ENCODE measurements at places on chromosomes 1 and 21.

DNA sequence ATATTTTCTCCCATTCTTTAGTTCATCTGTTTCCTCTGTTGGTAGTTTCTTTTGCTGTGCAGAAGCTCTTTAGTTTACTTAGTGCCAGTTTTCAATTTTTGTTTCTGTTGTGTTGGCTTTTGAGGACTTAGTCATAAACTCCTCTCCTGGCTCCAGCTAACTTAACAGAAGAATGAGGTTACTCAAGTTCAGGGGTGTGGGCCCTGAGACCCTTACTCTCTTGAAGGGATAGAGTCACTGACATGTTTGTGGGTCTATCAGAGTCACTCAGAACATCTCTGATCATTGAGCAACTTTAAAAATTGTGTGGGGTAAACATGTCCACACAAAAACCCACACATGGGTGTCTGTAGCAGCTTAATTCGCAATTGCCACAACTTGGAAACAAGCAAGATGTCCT is 14.2 kb downstream of the AGT start:
- DNase-seq: no peak
- no peak overlapping the region for H3K4me3 ChIP-seq
- peaks cover 2% of the 10 kb centered on the region for H3K27me3 ChIP-seq

GRCh38 chr1:154410185-154410827 is 5.2 kb downstream of the IL6R start:
- H3K27ac ChIP-seq: peak overlapping the region; percentile 79
- no peak for DNase-seq
- no peaks in the 10 kb centered on the region for H3K27me3 ChIP-seq
- peaks cover 24% of the 10 kb centered on the region for H3K36me3 ChIP-seq

- H3K4me3 ChIP-seq: no peak overlapping the region
- H3K27me3 ChIP-seq: no peaks in the 10 kb centered on the region
- no peak for DNase-seq
- H3K27ac ChIP-seq: no peak overlapping the region
- no peaks in the 10 kb centered on the region for H3K36me3 ChIP-seq
Measured at GRCh38 chr1:164949771-164950471, 390.9 kb downstream of the PBX1 start.

GRCh38 chr1:78267513-78268218 is 221.9 kb downstream of the GIPC2 start:
- no peak overlapping the region for H3K4me3 ChIP-seq
- H3K27ac ChIP-seq: no peak overlapping the region
- DNase-seq: no peak
- no peaks in the 10 kb centered on the region for H3K4me1 ChIP-seq

GRCh38 chr1:117821774-117822482 is 107.5 kb downstream of the GDAP2 start:
- H3K36me3 ChIP-seq: no peaks in the 10 kb centered on the region
- H3K4me1 ChIP-seq: no peaks in the 10 kb centered on the region
- no peak overlapping the region for H3K4me3 ChIP-seq
- H3K27ac ChIP-seq: no peak overlapping the region
- peaks cover 2% of the 10 kb centered on the region for H3K27me3 ChIP-seq

GRCh38 chr21:29315131-29315749 is 16.5 kb downstream of the BACH1 start:
- peaks cover 3% of the 10 kb centered on the region for H3K36me3 ChIP-seq
- H3K27ac ChIP-seq: no peak overlapping the region
- no peak for DNase-seq
- H3K4me3 ChIP-seq: no peak overlapping the region

DNA sequence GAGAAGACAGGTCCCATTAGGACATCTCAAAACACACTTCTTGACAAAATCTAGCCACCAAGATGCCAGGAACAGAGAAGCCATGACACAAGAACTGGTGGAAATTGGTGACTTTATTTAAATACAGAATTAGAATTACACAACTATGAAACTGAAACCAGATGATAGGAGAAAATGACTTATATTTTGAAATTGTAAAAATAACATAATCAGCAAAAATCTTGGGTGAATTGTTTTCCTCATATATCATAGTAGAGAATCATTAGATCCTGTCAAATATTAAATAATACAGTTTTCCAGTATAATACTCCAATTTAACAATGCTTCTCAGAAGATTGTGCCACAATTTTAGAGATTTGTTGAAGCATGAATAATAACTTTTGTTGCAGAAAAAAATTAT is 81.5 kb upstream of the MROH9 start:
- H3K27ac ChIP-seq: no peak overlapping the region
- no peaks in the 10 kb centered on the region for H3K27me3 ChIP-seq
- H3K4me3 ChIP-seq: no peak overlapping the region
- no peaks in the 10 kb centered on the region for H3K36me3 ChIP-seq
- no peak for DNase-seq
- no peaks in the 10 kb centered on the region for H3K4me1 ChIP-seq

DNA sequence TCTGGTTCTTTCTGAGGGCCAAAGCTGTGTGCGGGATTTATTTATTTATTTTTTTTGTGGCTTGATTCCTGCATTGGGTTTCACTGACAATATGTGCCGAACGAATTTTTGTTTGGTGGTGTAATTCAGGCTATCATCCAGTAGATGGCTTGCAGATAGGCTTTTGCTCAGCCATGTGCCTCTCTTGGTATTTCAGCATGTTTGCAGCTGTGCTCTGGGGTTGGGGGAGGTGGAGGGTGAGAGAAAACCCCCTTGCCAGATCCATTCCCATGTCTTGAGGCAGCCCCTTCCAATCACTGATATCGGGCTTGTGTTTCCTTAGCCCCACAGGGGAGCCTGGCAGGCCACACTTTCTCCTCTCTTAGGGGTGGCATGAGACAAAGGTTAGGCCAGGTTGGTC is 302.4 kb downstream of the PTGER3 start:
- no peaks in the 10 kb centered on the region for H3K36me3 ChIP-seq
- H3K27ac ChIP-seq: no peak overlapping the region
- DNase-seq: no peak
- no peaks in the 10 kb centered on the region for H3K27me3 ChIP-seq

- DNase-seq: no peak
- no peaks in the 10 kb centered on the region for H3K4me1 ChIP-seq
- H3K4me3 ChIP-seq: no peak overlapping the region
- no peaks in the 10 kb centered on the region for H3K27me3 ChIP-seq
Measured at GRCh38 chr1:157830887-157831286, 10.7 kb downstream of the CD5L start.
